ENCODE measurements at places on chromosomes 5 and 9.

DNA sequence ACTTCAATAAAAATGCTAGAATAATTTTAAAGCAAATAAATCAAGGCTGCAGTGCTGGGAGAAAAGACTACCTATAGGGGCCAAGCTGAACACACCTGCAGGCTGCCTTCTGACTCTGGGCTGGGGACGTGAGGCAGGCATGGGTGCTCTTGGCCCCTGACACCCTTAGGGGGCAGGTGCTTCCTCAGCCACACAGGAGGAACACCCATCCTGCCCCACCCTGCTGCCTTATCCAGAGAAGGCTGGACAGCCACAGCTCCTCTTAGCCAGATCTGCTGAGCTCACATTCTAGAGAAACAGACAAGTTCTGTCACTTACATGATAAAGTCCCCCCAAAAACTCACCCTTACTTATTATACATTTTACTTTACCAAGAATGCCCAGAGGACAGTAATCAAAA lies 6.6 kb upstream of the LMX1B start:
- no peak for DNase-seq

GRCh38 chr9:131276094-131276888 lies at the start of gene FAM78A:
Gene FAM78A, minus strand, starts transcription at chr9:131276510. Its CDS starts 331 bp downstream, at chr9:131276179.
- DNase-seq: peak; percentile 72

DNA sequence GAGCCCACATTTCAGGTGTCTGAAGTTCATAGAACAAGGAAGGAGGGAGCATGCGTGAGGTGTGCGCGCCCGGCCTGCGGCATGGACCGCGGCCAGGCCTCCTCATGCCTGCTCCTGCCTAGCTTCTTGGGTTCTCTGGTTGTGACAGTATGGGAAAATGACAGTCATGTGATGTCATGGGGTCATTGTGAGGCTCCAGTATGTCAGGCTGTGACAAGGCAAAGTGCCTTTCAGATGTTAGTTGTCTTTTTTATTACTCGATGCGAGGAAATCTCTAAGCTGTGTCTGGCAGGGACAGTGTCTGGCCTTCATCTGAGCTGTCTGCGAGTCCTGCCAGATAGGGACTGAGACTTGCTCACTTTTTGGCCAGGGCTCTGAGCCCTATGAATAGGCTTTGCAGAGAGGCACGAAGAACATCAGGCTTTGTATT lies 13.3 kb downstream of the UCK1 start:
- DNase-seq: peak; percentile 53

DNA sequence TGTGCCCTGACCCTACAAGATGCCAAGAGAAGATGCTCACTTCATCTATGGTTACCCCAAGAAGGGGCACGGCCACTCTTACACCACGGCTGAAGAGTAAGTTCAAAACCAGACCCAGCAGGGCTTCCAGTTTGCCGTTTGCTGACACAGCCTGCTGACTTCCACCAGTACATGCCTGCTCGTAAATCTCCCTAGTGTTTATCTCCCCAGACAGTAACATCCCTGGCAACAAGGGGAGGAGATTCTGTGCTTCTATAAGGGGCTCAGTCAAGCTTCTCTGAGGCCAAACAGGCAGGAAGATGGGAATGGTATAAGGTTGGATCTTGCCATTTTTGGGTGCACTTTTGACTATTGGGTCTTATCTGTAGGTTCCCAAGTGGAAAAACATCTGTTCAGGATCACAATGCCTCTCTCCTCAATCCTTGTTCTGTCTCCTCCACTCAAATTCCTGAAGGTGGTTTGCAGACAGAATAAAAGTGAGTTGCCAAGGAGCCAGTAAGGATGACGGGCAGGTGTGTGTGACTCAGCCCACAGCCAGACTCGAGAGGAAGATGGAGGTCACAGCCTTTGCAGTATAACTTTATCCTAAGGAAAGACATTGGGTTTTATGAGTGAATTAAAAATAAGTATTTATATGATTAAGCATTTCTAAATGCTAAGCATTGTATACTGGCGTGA lies 1.9 kb downstream of the MLANA start:
- no peak for DNase-seq

DNA sequence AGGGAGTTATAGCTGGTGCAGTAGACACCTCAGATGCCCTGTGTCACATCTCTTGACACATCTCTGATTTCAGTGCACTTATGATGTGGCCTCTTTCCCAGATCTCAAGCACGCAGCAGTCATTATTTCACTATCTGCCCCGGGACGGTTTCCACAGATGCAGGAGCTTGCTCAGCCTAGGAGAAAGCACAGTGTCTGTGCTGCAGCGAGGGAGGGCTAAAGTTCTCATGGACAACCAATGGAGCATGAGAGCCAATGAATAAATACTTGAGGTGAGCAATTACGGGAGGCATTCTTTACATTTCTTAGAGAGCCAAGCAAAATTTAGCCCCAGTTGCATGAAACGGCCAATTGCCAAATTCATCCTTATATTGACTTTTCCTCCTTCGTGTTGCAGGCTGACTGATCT lies 7.4 kb upstream of the MOB3B start:
- no peak for DNase-seq

GRCh38 chr9:21810388-21810787 lies 8.0 kb downstream of the MTAP start:
- DNase-seq: no peak

GRCh38 chr9:92425474-92425873 lies 1.2 kb upstream of the OMD start:
- DNase-seq: no peak

All from left ventricle myocardium inferior (tissue), 1 donor.